ENCODE measurements at places on chromosomes 11 and 22. TPM values are rescaled to one million over a fixed set of nuclear protein-coding genes. Genes with fewer than 3 reads are reported as not detected.
A peak's percentile ranks its signal among the peaks of the same experiment; 100 is the strongest.

DNA sequence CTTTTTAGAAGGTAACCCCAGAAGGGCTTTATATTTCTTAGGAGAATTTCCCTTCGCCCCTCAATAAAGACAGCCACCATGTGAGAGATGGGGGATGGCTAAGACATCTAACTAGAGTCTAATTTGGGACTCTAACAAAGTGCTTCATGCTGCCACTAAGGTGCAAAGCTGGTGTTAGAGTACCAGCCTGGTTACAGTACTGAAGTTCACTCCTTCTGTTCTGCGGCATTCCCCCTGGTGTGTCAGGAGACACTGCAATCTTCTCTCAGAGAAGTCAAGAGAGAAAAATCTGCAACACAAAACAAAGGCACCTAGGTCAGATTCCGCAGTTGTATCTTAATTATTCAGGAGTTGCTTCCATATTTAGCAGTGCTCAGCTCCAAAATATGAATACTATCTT lies 603.0 kb upstream of the CADM1 start:
- no peak for DNase-seq

- no peak for DNase-seq
Measured at GRCh38 chr11:16252373-16252772, 104.0 kb downstream of the SOX6 start.

DNA sequence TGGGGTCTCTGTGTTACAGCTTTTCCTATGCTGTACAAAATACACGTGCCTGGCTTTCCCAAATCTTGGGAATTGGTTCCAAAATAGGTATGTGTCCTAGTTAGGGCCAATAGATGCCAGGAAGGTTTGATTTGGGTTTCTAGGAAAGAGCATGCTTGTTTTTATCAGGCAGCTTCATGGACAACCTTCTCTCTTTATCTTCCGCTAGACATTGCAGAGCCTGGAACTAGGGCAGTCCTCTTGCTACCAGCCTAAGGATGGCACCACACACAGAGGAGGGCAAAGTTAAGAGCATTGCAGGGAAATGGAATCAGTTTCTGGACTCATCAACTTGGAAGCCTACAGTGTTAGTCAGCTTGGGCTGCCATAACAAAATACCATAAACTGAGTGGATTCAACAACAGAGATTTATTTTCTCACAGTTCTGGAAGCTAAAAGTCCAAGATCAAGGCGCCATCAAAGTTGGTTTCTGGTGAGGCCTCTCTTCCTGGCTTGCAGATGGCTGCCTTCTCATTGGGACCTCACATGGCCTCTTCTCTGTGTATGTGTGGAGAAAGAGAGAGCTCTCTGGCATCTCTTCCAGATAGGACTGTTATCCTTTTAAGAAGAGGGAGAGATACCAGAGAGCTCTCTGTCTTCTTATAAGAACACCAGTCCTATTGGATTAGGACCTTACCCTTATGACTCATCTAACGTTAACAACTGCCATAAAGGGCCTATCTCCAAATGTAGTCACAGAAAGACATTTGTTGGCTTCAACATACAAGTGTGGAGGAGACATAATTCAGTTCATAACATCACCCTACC lies 27.3 kb upstream of the CREB3L1 start:
- DNase-seq: no peak

DNA sequence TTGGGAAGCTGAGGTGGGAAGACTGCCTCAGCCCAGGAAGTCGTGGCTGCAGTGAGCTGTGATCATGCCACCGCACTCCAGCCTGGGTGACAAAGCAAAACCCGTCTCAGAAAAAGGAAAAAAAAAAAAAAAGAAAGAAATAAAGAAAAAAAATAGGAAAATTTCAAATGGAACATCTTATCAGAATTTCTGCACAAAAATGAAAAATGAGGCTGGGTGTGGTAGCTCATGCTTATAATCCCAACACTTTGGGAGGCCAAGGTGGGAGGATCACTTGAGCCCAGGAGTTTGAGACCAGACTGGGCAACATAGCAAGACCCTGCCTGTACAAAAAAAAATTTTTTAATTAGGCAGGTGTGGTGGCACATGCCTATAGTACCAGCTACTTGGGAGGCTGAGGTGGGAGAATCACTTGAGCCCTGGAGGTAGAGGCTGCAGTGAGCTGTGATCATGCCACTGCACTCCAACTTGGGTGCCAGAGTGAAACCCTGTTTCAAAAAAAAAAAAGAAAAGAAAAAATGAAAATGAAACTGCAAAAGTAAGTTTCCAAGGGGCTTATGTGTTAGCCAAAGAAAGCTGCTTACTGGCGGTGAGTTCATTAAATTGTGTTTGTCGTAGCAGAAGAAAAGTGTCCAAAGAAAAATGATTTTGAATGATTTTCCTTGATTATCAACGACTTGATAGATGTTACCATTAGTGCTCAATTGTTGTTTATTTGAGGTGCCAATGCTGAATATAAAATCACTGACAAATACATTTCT lies 7.5 kb upstream of the CRKL start:
- DNase-seq: no peak

Gene OR52I2
- not detected for polyA plus RNA-seq

- no peak for DNase-seq
Measured at GRCh38 chr11:126217491-126217890, 5.9 kb downstream of the FAM118B start.

GRCh38 chr11:48017831-48018527 lies 37.6 kb downstream of the PTPRJ start:
- no peak for DNase-seq

DNA sequence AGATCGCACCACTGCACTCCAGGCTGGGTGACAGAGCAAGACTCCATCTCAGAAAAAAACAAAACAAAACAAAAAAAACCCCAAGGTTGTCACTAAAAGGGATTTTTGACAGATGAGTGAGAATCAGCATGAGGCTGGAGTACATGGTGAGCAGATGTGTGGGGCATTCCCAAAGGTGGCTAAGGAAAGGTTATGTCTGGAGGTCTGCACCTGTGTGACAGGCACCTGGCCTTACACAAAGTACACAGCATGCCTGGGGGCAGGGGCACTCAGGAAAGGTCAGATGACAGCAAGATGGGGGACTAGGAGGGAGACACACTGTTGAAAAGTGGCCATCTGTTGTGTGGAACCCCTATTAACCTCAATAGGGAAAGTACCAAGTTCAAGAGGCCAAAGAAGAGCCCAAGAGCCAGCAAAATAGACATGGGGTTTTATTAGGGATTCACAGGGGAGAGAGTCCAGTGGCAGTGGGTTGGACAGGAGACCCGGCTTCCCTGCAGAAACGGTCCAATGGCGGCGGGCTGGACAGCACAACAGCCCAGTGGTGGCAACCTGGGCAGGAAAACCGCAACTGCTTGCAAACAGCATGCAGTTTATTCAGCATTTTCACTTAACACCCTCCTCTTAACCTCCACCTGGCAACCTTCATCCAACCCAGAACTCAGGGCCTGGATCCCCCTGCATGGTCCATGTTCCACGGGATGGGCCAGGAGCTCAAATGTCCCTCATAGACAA lies 101.1 kb downstream of the MICAL2 start:
- DNase-seq: no peak

Gene KDM4E
- 0.35 TPM for polyA plus RNA-seq

Gene GDPD4
- 0.13 TPM for polyA plus RNA-seq

Gene NNMT
- polyA plus RNA-seq: 1.7 TPM

DNA sequence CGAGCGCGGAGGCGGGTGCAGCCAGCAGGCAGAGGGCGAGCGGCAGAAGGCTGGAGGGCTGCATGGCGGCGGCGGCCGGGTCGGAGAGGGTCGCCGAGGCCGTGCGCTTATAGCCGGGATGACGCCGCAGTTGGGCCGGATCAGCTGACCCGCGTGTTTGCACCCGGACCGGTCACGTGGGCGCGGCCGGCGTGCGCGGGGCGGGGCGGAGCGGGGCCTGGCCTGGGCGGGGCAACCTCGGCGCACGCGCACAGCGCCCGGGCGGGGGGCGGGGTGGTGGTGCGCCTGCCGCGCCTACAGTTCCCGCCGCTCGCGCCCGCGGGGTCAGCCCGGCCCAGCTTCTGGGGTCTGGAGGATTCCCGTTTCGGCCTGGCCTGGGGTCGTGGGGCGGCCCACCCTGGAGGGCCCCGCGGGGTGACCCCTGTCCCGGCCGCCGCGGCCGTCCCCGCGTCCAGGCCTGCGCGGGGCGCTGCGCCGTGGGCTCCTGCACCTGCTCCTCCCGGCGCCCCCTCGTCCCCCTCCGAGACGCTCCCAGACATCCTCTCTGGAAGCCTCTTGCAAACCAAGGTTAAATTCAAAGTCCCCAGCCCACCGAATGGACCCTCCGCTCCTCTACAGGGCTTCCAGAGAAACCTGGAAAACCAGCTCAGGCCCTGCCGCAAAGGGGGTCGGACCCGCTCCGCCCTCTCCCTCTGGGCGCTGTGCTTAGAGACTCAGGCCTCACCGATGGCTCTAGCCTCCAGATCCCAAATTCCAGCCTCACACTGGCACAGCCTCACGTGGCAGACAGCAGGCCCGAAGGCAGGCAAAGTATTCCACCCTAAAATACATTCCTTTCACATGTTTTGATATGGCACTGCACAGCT lies at the start of gene CTSD:
Gene CTSD (minus strand): TSS at position 132 of the 866 bp plus-strand sequence. CDS start 68 bp downstream, at position 64.
- peak; percentile 55 for DNase-seq

Gene TMPRSS13
- polyA plus RNA-seq: 0.81 TPM

GRCh38 chr11:76810151-76810853 lies 27.1 kb downstream of the TSKU start:
- DNase-seq: no peak

Gene FGF19
- polyA plus RNA-seq: 1.7 TPM

DNA sequence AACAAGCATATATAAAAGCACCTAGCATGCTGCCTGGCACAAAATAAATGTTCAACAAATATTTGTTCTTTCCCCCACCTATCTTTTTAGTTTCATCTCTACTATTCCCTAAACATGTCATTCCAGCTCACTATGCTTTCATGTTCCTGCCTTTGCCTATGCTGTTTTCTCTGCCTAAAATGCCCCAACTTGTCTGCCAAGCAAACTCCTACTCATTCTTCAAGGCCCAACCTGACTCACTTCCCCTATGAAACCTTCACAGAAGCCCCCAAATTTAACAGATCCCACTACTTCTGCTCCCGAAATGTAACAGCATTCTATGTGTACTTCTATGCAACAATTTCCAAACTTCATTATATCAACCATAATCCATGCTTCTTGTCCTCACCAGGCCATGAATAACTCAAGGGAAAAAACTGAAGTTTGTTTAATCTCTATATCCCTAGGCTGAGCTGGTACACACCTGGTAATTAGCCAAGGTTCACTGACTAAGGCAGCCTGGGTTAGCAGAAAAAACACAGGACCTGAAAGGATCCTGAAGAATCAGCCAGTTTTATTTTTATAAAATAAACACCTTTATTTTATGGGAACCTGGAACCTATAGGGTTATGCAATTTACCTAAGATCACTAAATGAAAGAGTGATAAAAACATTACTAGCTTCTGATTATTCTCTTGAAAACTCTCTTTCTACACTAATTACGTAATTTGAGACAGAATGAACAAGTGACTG lies 72.2 kb downstream of the PAK1 start:
- DNase-seq: no peak

DNA sequence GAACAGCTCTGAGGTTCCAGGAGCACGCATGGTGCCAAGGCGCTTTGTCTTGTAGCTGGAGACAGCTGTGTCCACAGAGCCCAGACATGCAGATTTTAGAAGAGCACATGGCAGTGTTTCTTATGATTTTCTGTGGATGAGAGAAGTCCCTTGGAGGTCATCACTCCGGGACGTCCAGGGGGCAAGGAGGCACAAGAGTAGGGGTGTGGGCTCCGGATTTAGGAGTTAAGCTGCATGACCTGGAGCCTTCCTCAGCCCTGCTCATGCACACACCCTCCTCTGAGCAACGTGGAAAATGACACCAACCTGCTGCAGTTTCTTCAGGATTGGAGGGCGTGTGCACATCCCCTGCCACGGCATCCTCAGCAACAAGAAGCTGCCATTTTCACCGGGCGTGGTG lies 1286.7 kb downstream of the TBC1D22A start:
- no peak for DNase-seq

DNA sequence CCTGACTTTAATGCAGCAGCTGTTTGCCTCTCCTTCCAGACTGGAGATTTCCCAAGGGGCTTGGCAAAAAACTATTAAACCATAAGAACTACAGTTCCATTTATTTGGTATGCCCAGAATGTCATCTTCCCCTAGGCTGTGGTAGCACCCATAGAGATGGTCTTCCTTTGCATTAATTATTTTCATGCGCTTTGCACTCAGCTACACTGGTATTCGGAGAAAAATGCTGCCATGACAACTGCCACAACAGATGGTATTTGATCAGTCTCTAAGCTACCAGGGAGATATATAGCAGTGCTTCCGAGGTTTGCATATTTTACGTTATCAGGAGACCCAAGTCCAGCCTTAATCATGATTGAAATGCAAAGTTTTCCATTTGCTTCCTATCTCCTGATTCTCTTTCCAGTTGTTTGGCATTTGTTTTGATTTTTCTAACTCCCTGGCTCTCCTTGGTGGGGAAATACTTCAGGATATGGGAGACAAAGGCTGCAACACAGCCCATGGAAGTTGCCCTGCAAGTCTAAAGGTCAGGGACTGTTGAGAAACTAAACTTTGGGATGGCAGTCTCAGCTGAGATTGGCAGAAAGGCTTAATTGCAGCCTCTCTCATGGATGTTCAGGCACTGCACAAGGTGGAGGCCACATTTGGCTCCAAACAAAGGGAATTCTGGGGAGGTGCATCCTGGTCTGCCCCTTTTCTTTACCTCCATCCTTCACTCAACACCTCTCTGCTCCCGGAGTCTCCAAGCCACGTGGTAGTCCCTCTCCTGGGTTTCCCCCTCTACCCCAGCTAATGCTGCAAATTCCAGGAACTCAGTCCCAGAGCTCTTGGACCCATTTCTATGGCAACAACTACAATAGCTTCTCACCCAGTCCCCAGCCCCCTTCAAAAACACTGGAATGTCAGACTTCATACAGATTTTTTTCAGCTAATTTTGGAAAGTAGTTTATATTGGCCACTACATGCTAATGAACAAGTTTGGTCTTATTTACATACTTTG lies 151.8 kb downstream of the NAV2 start:
- DNase-seq: no peak

Gene MMP11
- 21.8 TPM for polyA plus RNA-seq

DNA sequence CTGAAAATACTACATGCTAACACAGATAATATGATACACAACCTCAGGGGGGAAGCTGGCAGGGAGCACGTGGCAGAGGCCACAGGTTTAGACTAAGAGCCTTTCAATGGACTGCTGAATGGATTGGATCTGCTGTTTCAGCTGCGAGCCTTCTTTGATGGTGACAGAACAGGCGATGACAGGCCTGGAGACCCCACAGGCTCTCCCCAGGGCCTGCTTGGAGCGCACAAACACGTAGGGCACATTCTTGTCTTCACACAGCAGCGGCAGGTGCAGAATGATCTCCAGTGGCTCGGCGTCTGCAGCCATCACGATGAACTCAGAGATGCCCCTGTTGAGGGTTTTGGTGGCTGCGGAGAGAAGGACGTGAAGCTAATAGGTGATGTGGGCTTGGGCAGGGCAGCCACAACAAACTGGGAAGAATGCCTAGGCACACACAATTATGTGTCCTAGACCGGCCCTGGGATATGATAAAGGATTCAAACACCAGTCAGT lies 13.8 kb downstream of the SNU13 start:
- DNase-seq: no peak

Gene BIK
- 1.0 TPM for polyA plus RNA-seq

Gene DEPDC7
- polyA plus RNA-seq: 7.3 TPM

DNA sequence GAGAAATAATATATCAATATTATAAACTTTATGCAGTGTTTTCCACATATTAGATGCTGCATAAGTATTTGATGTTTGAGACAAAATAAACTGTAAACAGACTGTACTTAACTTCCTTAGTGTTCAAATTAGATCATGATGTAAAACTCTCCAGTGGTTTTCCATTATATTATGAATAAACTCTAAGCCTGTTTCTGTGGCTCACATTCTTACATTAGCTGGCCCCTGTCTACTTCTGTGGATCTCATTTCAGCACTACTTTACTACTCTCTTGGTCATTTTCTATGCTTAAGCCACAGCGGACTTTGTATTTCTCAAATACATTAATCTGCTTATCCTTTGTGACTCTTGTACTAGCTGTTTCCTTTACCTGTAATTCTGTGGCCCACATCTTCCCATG lies 55.6 kb downstream of the ARHGEF12 start:
- DNase-seq: no peak

Measured in left renal cortex interstitium (tissue), 4 donors.